ENCODE measurements at places on chromosomes 4 and X. TPM values are rescaled to one million over a fixed set of nuclear protein-coding genes. Genes with fewer than 3 reads are reported as not detected.
A peak's percentile ranks its signal among the peaks of the same experiment; 100 is the strongest.

DNA sequence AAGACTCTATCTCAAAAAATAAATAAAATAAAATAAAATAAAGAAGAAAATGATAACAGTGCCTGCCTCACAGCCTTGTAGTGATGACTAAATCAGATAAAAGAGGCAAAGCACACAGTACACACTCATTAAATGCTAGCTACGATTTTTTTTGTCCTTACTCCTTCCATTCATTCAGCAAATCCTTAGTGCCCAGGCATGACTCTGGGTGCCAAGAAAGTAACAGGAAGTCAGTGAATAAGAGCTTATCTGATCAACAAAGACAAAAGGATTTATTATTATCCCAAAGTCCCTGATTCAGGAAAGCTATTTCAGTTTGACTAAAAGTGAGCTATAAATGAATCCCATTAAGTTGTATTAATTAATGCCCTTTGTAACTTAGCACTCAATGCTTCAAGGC is 92.7 kb downstream of the SH3KBP1 start:
- peaks cover 22% of the 10 kb centered on the region for H3K36me3 ChIP-seq
- H3K4me3 ChIP-seq, result peak overlapping the region; percentile 4
- peaks cover 60% of the 10 kb centered on the region for H3K4me1 ChIP-seq

- H3K36me3 ChIP-seq, result no peaks in the 10 kb centered on the region
- no peak for DNase-seq
- no peaks in the 10 kb centered on the region for H3K4me1 ChIP-seq
- no peak overlapping the region for H3K27ac ChIP-seq
- H3K4me3 ChIP-seq, result no peak overlapping the region
These were observed 25.8 kb upstream of the STBD1 start for GRCh38 chr4:76280488-76281441.

SYN1 gene
- 0.47 TPM for total RNA-seq

DNA sequence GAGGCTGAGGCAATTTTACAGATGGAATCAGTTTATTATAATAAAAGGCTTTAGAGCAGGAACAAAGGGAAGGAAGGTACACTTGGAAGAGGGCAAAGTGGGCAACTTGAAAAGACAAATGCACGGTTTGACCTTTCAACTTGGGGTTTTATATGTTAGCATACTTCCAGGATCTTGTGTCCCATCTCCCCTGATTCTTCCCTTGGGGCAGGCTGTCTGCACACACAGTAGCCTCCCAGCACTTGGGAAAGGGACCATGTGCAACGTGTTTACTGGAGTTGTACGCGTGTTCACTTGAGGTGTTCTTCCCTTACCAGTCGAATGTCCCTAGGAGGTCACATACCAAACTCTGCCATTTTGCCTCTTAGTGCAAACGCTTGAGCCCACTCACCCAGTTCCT is 7.3 kb downstream of the PPA2 start:
- peaks cover 44% of the 10 kb centered on the region for H3K36me3 ChIP-seq
- H3K27ac ChIP-seq, result no peak overlapping the region
- H3K4me1 ChIP-seq, result peaks cover 54% of the 10 kb centered on the region
- no peak overlapping the region for H3K4me3 ChIP-seq
- no peaks in the 10 kb centered on the region for H3K27me3 ChIP-seq
- no peak for DNase-seq

GRCh38 chr4:11469650-11470437 is 41.1 kb upstream of the HS3ST1 start:
- no peak overlapping the region for H3K4me3 ChIP-seq
- H3K4me1 ChIP-seq, result peaks cover 47% of the 10 kb centered on the region
- H3K27me3 ChIP-seq, result no peaks in the 10 kb centered on the region
- no peaks in the 10 kb centered on the region for H3K36me3 ChIP-seq
- peak overlapping the region; percentile 91 for H3K27ac ChIP-seq

DNA sequence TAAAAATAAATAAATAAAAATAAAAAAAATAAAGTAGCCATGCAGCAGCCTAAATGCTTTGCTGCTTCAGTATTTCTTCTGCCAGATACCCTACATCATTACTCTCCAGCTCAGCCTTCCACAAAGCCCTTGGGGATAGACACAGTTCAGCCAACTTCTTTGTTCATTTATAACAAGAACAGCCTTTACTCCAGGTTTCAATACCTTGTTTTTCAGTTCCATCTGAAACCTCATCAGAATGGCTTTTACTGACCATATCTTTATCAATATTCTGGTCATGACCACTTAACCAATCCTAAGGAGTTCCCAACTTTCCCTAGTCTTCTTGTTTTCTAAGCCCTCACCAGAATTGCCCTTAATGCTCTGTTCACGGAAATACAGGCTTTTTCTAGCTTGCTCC is 128.3 kb upstream of the MED14 start:
- DNase-seq, result no peak
- no peaks in the 10 kb centered on the region for H3K4me1 ChIP-seq
- H3K36me3 ChIP-seq, result peaks cover 5% of the 10 kb centered on the region
- H3K4me3 ChIP-seq, result no peak overlapping the region

TMEM255A gene
- total RNA-seq, result not detected

GRCh38 chr4:61293707-61294400 is 93.7 kb downstream of the ADGRL3 start:
- no peak overlapping the region for H3K27ac ChIP-seq
- no peaks in the 10 kb centered on the region for H3K4me1 ChIP-seq
- H3K27me3 ChIP-seq, result no peaks in the 10 kb centered on the region
- DNase-seq, result no peak

TCP11X2 gene
- not detected for total RNA-seq

BEND2 gene
- total RNA-seq, result not detected

NXF2B gene
- total RNA-seq, result not detected

DNA sequence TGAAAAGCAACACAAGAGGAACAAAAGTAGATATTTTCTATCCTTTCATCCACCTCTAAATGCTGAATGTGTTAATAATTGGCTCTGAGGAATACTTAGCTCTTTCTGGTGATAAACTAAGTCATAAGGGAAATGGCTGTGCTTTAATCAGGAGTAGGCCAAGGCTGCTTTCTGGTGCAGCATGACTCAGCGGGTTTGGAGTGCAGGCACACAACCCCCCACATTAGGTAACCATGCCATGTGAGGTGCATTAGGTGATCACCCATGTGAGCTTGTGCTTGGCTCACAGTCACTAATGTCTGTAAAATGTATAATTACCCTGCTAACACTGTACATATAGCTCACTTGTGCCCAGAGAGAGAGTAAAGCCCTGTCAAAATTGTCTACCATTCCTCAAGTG is 57.2 kb downstream of the USP38 start:
- no peaks in the 10 kb centered on the region for H3K27me3 ChIP-seq
- peaks cover 15% of the 10 kb centered on the region for H3K36me3 ChIP-seq
- no peaks in the 10 kb centered on the region for H3K4me1 ChIP-seq
- no peak overlapping the region for H3K27ac ChIP-seq
- no peak for DNase-seq

ADGRG4 gene
- not detected for total RNA-seq

IL15 gene
- total RNA-seq, result 0.85 TPM

- no peak overlapping the region for H3K4me3 ChIP-seq
- no peaks in the 10 kb centered on the region for H3K36me3 ChIP-seq
- H3K4me1 ChIP-seq, result no peaks in the 10 kb centered on the region
- H3K27ac ChIP-seq, result no peak overlapping the region
- no peak for DNase-seq
These were observed 41.6 kb upstream of the NYX start for GRCh38 chrX:41405551-41405950.

DNA sequence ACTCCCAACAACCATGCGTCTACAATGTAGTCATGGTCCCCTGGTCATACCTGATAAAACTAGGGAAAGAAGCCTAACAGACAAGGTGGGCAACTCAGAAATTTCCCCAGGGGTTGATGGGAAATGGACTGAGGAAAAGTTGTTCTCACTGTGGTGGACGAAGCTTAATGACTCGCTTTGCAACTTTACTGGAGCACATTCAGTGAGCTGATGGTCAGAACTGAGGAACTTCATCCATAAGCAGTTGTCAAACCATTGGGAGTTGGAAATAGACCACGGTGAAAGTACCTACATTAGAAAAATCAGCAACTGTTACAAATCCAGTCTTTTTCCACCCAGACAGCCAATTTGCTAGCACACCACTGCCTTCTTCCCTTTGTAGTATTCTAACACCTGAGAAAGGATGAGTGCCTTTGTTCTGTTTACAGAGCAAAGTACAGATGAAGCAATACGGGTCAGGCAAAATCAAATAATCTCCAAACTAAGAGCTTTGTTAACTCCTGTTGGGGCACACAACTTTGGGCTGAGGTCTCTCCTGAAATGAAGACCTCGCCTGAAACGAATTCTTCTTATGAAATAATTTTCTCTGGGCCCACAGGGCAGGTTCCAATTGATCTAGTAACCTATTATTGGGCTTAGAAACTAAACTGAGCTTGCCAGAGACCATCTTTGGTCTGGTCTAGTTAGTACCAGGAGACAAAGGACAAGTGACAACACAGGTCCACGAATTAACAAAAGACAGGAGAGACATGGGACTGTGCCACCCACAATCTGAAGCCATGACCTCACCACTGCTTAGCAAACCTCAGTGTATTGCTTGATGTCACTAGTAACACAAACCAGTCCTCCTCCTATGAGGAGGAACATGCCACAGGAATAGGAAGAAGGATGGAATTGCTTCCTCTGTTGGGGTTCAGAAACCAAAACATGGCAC is 58.9 kb upstream of the NFKB1 start:
- H3K4me3 ChIP-seq, result no peak overlapping the region
- no peaks in the 10 kb centered on the region for H3K36me3 ChIP-seq
- no peak overlapping the region for H3K27ac ChIP-seq
- no peaks in the 10 kb centered on the region for H3K27me3 ChIP-seq

DNA sequence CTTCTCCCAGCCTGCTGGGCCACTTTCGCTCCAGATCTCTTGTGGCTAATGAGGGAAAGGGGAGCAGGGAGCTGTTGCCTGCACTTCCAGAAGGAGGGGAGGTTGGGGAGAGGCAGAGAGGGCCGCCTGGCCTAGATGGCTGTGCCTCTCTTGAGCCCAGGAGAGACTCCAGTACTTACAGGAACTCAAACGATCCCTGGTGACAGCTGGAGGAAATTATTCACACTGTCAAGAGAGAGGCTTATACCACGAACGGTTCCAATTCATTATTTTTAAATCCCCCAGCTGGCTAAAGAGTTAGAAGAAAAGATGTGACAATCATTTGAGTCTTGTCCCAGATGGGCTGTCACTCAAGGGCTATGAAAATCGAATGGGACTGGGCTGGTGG is 96.1 kb downstream of the PHKA2 start:
- H3K36me3 ChIP-seq, result no peaks in the 10 kb centered on the region
- no peaks in the 10 kb centered on the region for H3K27me3 ChIP-seq
- H3K4me3 ChIP-seq, result no peak overlapping the region
- H3K27ac ChIP-seq, result peak overlapping the region; percentile 94
- no peak for DNase-seq

GRCh38 chrX:97547877-97548578 is 664.3 kb downstream of the RPA4 start:
- no peak overlapping the region for H3K27ac ChIP-seq
- H3K36me3 ChIP-seq, result no peaks in the 10 kb centered on the region

DNA sequence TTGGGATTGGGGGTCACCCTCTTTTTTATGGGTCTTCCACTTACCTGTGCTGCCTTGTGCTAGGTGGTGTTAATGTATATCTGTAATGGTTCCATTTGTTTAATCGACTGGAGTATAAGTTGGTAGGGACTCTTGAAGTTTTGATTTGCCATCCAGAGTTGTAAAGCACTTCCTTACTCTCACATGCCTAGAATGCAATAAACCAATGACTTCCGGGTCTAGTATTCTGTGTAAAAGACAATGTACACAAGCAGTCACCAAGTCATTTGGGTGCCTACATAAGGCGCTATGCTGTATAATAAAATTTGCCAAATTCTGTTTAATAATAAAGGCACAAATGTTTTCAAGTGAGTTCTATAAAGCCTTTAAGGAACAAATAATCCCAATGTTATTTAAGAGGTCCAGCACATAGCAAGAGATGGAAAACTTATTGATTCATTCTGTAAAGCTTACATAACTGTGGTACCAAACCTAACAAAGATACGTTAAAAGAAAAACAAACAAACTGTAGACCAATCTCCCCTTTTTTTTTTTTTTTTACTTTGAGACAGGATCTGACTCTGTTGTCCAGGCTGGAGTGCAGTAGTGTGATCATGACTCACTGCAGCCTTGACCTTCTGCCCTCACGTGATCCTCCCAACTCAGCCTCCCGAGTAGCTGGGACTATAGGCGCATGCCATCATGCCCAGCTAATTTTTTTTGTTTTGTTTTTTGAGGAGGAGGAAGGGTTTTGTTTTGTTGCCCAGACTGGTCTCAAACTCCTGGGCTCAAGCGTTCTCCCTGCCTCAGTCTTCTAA is 41.5 kb upstream of the HPRT1 start:
- H3K36me3 ChIP-seq, result peaks cover 65% of the 10 kb centered on the region
- DNase-seq, result no peak
- H3K4me1 ChIP-seq, result no peaks in the 10 kb centered on the region
- H3K27ac ChIP-seq, result no peak overlapping the region
- no peaks in the 10 kb centered on the region for H3K27me3 ChIP-seq

- DNase-seq, result no peak
- no peaks in the 10 kb centered on the region for H3K36me3 ChIP-seq
- H3K27me3 ChIP-seq, result no peaks in the 10 kb centered on the region
- no peak overlapping the region for H3K4me3 ChIP-seq
- H3K27ac ChIP-seq, result no peak overlapping the region
These were observed 289.6 kb downstream of the CXXC4 start for GRCh38 chr4:104205116-104205515.

Data from naive thymus-derived CD8-positive, alpha-beta T cell (primary cell).